ENCODE measurements at places on chromosomes 1 and 21.

DNA sequence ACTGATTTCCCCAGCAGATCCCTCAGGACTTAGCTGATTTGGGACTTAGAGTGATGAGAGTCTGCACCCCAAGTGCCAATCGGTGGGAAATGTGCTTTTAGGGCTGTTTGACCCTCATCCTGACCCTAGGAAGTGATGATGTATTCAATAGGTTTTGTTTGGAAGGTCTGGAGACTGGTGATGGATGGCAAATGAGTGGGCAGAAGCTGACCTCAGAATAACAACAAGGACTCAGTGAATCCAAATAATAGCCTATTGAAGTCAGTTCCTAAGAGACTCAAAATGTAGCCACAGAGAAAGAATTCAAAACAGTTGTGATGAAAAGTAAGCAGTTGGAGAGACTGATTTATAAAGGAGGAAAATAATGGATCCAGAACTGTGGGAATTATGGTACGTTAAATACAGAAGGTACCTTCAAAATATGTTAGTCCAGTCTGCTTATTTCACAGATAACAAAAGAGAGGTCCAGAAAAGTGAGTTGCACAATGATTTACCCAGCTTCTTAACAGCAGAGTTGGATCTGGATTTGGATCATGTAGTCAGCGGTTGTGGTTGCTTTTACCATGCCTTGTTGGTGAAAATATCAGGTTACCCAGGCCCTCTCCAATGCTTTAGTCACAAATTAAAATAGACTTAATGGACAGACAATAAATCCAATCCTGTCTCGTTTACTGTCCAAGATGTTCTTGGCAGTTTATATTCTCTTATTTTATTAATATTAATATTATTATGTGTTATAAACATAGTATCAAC, 123.0 kb upstream of the PTBP2 start:
- DNase-seq, result no peak

DNA sequence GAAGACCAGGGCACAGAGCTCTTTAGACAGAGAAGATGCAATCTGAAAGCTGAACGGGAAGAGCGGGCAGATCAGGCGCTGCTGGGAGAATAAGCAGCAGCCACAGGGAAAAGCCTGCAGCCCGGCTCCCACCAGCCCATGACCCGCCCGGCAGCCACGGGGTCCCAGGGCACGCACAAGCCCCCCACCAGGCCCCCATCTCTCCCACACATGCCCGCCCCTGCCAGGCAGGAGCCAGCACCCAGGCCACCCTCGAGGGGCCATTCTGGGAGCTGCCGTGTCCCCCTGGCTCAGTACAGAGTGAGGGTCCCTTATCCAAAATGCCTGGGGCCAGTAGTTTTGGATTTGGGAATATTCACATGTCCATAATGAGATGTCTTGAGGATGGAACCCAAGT, 16.3 kb downstream of the SLC19A1 start:
- DNase-seq, result no peak

DNA sequence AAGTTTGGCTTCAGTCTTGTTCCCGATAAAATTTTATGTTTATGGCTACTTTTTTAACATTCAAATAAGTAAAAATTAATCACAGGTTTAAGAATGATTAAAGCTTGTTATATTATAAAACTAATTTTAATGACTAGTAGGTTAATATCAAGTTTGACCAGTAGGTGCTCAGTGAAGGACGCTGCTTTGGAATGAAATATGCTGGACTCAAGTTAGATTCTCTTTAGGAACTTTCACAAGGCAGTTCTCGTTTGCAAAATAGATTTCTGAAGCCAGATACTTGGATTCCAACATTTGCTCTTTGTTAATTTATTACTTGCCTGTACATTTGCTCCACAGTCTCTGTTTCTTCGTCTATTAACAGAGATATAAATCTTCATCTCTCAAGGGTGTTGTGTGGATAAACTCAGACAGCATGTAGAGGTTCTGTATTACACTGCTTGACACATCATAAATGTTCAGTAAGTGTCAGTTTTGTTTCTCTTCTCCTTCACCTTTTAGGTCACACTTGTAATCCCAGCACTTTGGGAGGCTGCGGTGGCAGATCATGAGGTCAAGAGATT, 432.8 kb upstream of the CHRM3 start:
- DNase-seq, result no peak

- DNase-seq, result no peak
These were observed 62.2 kb downstream of the ZZZ3 start for GRCh38 chr1:77620273-77620672.

- no peak for DNase-seq
These were observed 81.2 kb downstream of the TGFB2 start for GRCh38 chr1:218426343-218426657.

- peak; percentile 10 for DNase-seq
These were observed 5.5 kb downstream of the AZIN2 start for GRCh38 chr1:33086384-33086850.

- DNase-seq, result no peak
These were observed 109.9 kb upstream of the IFFO2 start for GRCh38 chr1:19066248-19066873.

DNA sequence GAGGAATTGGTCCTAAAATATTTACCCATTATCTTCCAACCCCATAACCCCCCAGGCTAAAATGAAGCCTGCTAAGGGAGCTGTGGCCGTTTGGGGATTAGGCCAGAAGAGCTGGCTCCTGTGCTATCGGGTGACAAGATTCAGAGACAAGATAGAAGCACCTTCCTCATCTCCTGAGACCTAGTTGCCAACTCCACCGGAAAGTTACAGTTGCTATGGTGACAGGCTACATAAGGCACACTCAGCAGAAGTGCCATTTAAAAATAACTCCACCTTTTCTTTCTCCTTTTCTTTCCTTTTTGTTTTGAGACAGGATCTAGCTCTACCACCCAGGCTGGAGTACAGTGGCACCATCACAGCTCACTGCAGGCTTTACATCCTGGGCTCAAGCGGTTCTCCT, 43.6 kb upstream of the ROR1 start:
- DNase-seq, result no peak

DNA sequence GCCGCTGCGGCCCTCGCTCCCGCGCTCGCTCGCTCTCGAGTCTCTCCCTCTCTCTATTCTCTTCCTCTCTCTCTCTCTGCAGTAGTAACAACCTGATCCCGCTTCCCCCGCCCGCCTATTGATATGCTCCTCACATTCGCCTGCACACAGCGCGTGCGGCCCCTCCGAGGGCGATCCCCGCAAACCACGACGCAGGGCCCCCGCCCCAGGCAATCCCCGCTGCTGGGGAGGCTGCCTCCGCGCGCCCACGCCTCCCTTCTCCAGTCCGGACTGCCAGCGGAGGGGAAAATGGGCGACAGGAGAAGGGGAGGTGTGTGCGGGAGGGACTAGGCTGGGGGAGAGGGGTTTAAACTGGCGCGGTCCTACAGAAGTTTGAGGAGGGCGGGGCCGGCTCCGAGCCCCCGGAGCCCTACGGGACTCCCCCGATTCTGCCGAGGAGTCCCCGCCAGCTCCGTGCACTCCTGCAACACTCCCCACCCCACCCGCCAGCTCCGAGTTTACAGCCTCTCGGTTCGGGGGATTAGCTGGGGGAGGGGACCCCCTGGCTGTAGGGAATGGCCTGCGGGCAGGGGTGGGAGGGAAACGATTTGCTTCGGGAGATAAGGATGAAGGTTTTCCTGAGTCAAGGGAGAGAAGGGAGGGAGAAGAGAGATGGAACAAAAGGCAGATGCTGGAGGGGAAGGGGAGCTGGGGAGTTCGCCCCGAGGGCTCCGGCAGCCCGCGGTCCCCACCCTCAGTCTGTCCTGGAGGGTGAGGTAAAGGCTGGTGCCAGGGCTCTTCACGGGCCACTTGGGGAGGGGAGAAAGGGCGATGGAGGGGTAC, 66.6 kb downstream of the SYT2 start:
- DNase-seq, result no peak

DNA sequence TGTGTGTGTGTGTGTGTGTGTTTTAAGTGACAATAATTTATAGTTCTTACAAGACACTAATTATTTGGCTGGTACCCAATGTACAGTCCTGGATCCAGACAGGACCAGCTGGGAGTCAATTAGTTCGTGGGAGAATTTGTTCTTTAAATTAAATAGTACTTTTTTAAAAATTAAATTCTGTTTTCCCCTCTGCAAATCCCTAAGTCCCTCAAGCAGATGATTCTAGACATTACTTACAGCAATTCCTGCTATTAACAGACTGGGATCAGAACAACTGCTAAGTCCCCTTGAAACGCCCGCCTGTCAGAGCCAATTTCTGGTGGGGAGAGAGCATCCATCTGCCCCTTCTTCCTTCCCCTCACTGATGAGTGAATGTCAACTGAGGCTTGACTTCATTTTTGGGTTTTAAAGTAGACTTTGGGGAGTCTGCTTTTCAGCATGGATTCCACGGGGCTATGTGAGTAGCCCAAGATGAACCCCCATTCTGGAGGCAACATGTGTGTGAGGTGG, 83.9 kb downstream of the SMYD2 start:
- no peak for DNase-seq

DNA sequence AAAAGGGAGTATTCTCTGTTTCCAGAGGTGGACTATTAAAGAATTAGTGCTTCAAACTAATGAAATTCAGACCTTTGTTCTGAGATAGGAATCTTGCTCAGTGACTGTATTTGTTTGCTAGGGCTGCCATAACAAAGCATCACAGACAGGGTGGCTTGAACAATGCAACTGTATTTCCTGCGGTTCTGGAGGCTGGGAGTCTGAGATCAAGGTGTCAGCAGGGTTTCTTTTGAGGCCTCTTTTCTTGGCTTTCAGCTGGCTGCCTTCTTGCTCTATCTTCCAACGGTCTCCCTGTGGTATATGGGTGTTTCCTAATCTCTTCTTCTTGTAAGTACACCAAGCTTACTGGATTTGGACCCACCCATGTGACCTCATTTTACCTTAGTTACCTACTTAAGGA, 264.6 kb upstream of the PROX1 start:
- DNase-seq, result no peak

- no peak for DNase-seq
These were observed 126.9 kb upstream of the ERRFI1 start for GRCh38 chr1:8152731-8153702.

DNA sequence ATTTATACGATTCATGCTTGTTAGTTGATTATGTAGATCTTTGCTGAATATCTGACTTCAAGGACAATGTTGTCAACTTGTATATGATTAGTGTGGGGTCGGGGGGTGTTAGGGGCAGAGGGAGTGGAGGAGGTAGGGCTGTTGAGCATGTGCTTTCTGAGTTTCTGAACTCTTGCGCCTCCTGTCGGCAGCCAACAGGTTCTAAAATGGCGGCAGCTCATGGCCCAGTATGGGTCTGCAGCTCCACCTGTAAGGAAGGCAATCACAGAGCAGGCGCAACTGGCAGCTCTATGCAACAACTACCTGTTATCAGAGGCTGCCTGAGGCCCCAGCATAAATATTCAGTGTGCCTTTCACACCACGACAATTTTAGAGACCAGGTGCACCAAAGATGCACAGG, 205.8 kb upstream of the PLXNA2 start:
- DNase-seq, result no peak

- DNase-seq, result no peak
These were observed 765.8 kb upstream of the TPTE start for GRCh38 chr21:9755611-9756010.

DNA sequence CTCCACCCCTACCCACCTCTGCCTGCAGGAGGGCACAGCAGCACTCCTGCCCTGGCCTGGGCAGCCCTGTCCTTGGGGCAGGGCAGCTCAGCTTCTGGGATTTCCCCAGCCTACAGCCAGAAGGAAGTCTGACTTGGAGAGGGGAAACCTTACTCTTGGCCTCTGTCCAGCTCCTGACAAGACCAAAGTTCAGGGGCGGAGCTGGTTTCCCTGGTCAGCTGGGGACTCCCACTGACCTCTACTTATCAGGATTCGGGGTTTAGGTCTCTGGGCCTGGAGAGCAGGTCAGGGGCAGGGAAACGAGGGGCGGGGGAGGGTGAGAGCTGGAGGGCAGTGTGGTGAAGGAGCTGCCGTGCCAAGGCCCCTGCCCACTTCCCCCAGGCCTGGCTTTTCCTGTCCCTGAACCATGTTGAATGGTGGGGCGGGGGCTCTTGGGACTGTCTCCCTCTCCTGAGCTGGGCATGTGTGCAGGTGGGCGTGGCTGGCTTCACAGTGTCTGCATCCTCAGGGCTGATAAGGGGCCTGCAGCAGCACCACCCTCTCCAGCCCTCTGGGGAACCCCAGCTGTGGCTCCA, 16.8 kb upstream of the ETV3 start:
- no peak for DNase-seq

- DNase-seq, result no peak
These were observed 43.7 kb downstream of the MRPL39 start for GRCh38 chr21:25563361-25564116.

GRCh38 chr21:43867332-43867703, 2.3 kb downstream of the AGPAT3 start:
- DNase-seq, result no peak

GRCh38 chr1:15885701-15886610, 38.4 kb downstream of the SPEN start:
- DNase-seq, result peak; percentile 76

DNA sequence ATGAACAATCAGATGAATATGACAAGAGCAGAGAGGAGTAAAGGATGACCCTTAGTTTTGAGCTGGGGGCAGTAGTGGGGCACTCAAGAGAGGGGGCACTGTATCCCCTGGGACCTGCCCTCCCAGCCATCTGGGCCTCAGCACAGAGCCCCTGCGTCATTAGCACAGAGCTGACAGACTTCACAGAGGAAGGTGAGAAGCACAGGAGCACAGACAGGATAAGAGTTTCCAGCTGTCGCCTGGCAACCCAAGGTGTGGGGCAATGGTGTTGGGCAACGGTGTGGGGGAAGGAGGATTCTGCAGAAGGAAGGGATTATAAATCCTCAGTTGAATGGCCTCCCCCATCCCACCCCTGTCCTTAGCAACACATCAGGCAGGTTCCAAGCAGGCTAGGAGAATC, 30.2 kb downstream of the RAB3B start:
- no peak for DNase-seq

DNA sequence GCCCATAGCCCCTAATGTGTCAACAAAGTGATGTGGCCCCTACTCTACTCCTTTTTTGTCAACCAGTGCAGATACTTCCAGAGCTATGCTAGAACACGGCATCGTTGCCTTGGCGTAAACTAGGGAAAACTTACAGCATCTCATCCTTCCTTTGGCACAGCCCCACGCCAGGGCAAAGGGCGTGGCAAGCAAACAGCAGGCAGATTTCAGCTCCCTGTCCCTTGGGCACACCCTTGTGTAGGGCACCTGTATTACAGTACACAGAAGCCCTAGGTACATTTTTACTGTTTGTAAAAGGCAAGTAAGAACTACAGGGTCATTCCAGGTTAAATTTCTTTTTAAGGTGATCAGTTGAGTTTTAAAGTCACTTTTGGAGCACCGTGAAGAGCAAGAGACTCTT, 29.3 kb downstream of the PRDX6 start:
- DNase-seq, result no peak
